ENCODE measurements at places on chromosomes 7 and 10.

DNA sequence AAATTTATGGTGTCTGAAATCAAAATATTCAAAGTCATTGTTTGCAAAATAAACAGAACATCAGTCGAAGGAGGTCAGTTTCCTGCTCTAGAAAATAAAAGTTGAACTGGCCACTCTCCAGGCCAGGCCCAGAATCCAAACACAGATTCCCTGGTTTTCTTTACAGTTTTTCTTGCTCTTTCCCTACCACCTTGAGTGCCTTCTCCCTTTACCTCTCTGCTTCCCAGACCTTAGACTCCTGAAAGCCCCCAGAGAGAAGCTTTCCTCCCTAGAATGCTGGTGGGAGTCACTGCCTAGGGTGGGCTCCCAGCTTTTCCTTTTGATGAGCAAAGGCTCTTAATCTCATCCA, 6.1 kb downstream of the DNTT start:
- no peak for DNase-seq

DNA sequence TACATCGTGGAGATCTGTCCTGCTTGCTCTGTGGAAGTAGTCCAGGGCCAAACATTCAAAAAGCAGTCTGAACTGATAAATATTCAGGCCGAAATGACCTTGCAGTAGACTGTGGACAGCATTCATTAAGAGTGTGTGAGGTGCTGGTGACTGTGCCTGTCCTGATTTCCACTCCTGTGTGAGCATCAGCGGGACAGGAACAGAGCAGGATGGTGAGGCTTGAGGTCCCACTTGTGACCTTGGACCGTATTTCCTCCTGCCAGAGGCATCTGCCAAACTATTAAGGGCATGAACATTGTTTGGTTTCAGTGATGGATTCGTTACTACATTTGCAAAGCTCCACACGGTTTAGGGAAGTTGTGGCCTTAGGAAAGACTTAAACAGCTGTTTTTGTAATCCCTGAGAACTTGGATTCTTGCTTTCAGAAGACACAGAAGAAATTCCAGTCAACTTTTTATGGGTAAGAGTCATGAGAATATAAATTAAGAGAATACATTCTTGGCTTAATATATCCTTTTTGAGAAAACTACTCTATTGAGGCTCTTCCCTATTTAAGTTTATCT, 32.8 kb downstream of the CCNY start:
- no peak for DNase-seq

GRCh38 chr10:23070913-23071218, 24.5 kb upstream of the MSRB2 start:
- DNase-seq, result no peak

DNA sequence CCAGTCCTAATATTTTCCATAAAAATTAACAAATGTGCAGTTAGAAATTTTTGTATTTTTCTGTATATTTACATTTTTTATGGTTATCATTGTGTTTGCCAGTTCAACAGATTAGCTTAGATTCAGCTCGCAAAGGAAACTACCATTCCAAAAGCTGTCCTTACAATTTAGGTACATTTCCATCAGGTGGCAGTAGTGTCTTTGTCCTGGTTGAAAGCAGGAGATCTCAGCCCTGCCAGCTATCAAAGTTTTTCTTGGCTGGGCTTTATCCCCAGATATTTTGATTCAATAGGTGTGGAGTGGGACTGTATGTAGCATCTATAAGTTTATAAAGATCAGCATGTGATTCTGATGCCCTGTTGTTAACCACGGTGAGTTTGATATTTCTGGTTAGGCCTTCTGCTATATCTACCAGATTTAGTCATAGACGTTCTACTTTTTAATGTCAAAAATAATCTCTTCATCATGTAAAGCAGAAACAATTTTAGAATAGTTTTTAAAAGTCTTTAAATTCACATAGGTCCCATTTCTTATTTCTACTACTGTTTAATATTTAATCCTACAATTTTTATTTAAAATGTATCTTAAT, 15.5 kb upstream of the ICA1 start:
- DNase-seq, result no peak

DNA sequence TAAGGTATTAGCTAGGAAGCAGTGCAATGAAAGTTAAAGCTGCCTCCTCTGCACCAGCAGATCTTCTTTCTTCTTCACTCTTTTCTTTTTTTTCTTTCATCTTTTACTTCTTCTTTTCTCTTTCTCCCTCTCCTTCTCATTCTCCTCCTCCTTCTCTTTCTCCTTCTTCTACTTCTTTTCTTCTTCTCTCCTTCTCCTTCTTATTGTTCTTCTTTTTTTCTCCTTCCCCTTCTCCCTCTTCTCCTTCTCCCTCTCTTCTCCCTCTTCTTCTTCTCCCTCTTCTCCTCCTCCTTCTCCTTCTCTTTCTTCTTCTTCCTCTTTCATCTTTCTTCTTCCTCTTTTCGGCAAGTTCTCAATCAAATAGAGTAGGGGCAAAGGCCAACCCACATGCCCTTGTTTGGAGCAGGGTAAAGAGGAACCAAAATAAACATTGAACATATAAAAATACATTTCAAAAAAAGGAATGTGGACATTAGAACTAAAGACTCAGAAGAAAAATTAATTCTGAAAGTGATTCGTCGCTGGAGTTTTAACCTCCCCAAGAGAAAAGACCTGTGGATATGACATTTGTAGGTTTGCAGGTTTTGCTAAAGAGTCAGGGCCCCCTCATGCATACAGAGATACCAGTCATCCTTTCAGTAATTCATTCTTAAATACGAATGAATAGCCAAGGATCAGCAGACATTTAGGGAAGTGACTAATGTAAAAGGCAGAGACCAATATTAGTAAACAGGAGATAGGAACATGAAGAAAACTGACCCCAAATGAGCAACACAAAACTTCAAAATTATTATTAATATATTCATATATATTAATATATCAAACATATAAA, 93.0 kb upstream of the RSU1 start:
- no peak for DNase-seq

- DNase-seq, result no peak
Measured at GRCh38 chr7:93365341-93365740, 133.2 kb downstream of the VPS50 start.

GRCh38 chr10:49518566-49518965, 20.4 kb downstream of the ERCC6 start:
- no peak for DNase-seq

GRCh38 chr7:39430909-39431641, 135.1 kb upstream of the YAE1 start:
- no peak for DNase-seq

DNA sequence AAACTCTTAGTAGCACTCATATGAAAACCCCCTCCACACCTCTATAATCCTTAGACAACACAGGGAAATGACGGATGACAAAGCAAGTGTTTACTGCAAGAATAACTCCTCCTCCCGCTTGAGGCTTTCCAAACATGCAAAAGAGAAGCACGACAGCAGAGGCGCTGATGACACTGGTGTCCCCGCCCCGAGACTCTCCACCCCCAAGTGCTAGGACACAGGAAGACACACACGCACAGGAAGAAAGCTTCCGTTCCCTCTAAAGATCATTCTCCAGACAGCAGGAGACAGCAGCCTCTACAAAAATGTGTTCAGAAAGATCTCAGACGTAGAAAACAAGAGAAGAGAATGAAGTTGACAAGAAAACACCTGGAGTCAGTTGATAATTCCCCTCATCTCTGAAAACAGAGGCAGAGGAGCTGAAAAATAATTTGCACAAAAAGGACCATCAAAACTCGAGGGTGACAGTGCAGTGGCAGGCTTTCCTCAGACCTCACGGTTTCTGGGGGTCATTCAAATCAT, 90.2 kb downstream of the DLG5 start:
- DNase-seq, result no peak

DNA sequence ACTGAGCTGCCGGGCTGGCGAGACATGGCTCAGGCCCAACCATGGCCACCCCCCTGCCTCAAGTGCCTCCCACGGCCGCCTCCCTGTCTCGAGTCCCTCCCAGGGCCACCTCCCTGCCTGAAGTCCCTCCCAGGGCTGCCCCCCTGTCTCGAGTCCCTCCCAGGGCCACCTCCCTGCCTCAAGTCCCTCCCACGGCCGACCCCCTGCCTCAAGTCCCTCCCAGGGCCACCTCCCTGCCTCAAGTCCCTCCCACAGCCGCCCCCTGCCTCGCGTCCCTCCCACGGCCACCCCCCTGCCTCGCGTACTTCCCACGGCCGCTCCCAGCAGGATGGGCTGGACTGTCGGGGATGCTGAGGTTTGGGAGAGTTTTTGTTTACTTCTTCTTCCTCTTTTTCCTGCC, 462.5 kb downstream of the PTPRN2 start:
- DNase-seq, result no peak

DNA sequence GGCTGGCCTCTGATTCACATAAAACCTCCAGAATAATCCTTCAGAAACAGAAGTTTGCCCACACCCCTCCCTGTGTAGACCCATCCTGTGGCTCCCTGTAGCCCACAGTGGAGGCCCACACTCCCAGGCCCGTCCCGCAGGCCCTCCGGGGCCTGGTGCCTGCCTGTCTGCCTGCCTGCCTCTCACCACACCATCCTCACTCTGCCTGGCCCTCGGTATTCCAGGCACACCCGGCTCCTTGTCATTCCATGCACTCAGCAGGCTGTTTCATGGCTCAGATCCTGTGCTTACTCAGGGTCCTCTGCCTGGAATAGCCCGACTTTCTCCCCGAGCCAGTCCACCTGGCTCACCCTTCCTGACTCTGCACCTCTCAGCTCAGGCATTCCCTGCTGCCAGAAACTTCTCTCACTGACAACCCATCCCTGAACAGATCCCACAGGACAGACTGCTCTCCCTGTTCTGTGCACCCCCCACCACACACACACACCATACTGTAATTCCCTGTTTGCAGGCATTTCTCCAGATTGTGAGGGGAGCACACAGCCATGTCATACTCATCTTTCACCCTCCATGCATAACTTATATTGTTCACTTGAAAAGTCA, 498.0 kb upstream of the ZMIZ1 start:
- DNase-seq, result no peak

DNA sequence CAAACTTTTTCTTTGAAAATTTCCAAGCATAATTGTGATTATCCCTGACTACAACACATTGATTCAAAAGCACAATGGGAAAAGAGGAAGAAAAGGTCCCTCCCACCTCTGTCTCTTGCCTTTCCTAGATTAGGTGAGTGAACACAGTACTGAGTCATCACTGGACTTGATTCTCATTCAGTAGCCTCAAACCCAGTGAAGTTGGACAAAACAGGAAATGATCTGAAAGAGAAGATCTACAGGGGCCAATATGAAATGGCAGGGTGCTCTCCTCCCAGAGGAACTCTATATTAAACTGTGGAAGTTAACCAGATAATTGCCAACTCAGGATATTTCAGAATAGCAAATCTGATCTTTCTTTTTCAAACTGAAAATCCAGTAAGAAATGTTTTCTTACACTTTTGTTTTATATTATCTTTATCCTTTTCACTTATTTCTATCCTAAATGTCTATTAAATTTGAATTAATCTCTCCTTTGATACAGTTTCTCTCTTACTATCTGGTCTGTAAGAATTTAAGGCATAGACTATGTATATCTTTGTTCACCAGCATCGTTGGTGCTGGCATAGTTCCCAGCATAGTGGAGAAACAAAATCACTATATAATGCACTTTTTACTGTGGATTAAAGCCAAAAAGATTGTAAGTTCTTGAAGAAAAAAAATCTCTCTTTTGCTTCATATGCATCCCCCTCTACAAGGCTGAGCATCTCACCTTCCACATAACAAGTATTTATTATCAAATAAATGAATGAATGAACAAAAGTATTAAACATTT, 41.4 kb upstream of the IKZF1 start:
- DNase-seq, result no peak

- DNase-seq, result no peak
Measured at GRCh38 chr7:26696161-26696560, 168.2 kb downstream of the SKAP2 start.

- no peak for DNase-seq
Measured at GRCh38 chr10:3740157-3740871, 44.7 kb downstream of the KLF6 start.

- DNase-seq, result no peak
Measured at GRCh38 chr7:25583621-25584020, 355.3 kb upstream of the NPVF start.

DNA sequence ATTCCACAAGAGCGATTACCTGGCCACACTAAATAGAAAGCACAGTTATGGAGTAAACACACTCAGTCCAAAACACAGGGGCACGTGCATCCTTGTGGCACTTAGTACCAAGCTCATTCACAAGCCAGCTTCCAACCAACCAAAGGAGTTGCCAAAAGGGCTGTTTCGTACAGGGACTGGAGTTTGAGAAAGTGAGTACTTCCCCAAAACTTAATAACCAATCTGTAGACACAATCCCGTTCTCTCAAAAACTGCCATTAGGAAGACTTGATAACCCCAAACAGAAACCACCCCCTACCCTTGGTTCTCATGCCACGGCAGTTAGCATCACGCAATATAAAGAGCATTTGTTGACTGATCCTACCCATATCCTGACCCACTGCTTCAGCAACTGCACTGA, 166.2 kb upstream of the ASAH2 start:
- DNase-seq, result no peak

GRCh38 chr10:48672596-48673265, 11.9 kb upstream of the WDFY4 start:
- no peak for DNase-seq

GRCh38 chr10:101164020-101164419, 32.9 kb downstream of the TLX1 start:
- DNase-seq, result no peak

- DNase-seq, result no peak
Measured at GRCh38 chr10:102004376-102004775, 51.6 kb downstream of the ARMH3 start.

DNA sequence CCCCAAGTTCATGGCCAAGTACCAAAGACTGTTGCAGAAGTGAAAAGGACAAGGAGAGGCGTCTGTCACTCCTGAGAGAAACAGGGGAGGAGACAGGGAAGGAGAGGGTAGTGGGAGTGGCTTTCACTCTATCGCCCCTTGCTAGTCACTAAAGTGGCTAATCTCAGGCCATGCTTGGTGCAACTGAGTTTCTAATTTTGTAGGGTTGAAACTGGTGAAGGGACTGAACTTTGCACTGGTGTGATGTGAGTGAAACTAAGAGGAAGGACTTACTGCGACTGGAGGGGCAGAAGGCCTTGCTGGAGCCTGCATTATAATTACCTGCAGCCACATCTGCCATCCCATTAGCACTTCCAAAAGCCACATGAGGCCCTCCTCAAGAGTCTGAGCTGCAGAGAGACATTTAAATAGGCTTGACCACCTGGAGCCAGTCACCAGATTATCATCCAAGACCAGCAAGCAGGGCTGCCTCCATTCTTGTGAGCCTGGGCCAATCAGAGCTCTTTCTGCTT, 107.2 kb upstream of the EEPD1 start:
- DNase-seq, result no peak

DNA sequence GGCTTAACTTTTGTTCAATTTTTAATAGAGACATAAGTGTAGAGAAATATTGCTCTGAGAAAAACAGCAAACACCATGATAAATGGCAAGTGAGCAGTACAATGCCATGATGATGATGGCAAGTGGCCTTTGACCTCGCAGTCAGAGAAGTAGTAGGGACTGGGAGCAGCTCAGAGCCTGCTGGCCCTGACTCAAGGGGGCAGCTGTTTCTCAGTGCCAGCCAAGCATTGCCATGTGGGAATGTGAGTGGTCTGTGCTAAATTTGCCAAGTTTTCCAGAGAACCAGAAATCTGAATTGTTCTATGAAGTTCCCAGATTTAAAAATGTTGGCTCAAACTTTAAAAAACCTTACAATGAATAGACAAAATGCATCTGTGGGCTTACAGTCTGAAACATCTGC, 187.9 kb downstream of the BICC1 start:
- DNase-seq, result no peak

Data from 8988T (cell line).